ENCODE measurements at places on chromosomes 1 and 21.
A peak's percentile ranks its signal among the peaks of the same experiment; 100 is the strongest.

GRCh38 chr1:22076346-22076745 lies 23.8 kb downstream of the CDC42 start:
- DNase-seq, result no peak

DNA sequence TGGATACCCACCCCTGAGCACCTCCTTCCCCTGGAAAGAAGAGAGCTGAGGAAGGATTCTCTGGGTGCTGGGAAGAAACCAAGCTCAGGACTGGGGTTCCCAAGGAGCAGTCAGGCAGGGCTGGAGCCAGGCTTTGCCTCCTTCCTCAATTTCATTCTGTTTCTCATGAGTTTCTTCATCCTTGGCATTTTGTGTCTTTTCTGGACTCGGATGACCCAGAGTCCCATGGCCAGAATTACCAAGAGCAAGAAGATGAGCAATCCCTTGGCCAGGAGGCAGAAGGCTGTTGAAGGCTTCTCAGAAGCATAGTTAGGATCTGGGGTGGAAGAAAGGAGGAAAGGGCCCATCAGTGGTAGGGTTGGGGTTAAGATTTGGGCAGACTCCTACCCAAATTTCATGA lies 2.5 kb downstream of the SLAMF9 start:
- no peak for DNase-seq

GRCh38 chr1:57451516-57451915 lies 27.7 kb upstream of the DAB1 start:
- DNase-seq, result no peak

DNA sequence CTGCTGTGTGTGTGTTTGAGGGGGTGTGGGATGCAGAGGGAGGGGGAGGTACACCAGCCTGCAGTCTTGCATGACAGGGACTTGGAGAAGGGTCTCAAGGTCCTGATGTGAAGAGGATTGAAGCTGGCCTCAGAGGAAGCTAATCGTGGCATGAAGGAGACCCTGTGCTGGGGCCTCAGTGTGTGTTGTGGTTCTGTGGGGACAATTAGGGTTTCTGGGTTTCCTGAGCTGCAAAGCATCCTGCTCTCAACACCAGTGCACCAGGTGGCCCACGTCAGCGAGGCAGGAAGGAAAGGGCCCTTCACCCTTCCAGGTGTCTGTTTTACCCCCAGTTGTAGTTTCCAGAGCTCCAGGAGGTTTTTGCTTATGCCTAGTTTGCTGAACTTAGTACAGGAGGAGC lies 52.8 kb downstream of the TENT5C start:
- peak; percentile 35 for DNase-seq

DNA sequence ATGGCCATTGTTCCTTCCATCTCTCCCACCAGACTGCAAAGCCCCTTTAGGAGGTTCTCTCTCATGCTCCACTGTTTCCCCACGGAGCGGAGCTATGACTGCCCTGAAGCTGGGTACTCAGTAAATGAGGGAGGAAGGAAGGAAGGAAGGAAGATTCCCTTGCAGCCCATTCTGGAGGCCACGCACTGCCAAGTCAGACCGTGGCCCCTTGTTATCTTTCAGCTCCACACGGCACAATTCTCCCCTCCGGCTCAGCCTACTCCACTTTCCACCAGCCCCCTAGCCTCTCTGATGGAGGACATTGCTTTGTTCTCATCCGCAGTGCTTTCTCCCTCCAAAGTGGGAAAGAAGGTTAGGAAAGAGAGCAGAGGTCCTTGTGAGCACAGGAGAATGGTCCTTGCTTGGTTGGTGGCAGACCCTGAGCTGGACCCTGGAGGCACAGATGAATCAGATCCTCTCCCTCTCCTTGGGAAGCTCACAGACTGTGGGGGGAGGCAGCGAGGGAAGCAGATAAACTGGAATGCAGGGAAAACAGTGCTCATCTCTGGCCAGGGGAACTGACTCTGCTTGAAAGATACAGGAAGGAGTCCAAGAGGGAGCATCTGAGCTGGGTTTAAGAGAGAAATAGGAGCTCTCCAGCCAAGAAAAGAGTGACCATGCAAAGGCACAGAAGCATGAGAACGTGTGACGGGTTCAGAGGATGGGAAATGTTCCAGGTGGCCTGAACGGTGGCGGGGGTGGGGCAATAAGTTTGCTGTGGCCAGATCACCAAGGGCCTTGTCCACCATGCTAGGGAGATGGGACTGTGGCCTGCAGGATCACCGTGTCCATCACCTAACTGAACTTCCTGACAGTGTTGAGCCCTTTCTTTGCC lies 52.6 kb downstream of the GLIS1 start:
- DNase-seq, result no peak

GRCh38 chr1:27394282-27394658 lies 1.8 kb downstream of the GPR3 start:
- no peak for DNase-seq

DNA sequence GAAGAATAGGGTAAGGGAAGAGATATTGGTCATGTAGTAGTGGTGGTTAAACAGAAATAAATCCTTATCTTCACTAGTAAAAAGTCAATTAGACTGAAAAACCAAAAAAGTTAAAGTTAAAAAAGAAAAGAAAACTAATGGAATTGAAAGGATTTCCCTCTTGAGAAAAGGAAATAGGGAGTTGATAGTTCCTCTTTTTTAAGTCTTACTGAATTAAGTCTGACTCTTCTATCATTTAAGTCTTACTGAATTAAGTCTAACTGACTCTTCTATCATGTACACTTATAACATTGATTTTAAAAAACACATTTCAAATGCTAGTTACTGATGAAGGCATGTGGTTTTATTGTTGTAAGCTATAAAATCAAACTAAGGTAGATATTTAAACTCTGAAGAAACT lies 49.5 kb upstream of the TENT5C start:
- DNase-seq, result no peak

DNA sequence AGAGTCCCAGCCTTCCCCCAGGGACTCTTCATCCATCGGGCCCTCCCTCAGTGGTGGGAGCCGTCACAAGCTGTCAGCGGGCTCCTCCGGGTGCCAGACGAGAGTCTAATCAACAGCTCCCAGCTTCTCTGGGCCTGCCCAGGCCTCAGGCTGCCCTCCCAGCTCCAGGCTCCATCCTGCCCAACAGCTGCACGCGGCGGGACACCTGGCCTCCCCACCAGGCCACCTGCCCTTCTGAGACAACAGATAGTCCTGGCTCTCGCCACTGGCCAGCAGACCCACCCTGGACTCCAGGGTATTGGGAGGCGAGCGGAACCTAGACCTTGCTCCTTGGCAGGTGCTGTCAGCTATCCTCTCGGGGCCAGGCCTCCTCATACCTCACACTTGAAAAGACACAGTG lies 3.1 kb downstream of the WNT4 start:
- no peak for DNase-seq

GRCh38 chr1:46595127-46595526 lies 8.9 kb downstream of the MKNK1 start:
- no peak for DNase-seq

DNA sequence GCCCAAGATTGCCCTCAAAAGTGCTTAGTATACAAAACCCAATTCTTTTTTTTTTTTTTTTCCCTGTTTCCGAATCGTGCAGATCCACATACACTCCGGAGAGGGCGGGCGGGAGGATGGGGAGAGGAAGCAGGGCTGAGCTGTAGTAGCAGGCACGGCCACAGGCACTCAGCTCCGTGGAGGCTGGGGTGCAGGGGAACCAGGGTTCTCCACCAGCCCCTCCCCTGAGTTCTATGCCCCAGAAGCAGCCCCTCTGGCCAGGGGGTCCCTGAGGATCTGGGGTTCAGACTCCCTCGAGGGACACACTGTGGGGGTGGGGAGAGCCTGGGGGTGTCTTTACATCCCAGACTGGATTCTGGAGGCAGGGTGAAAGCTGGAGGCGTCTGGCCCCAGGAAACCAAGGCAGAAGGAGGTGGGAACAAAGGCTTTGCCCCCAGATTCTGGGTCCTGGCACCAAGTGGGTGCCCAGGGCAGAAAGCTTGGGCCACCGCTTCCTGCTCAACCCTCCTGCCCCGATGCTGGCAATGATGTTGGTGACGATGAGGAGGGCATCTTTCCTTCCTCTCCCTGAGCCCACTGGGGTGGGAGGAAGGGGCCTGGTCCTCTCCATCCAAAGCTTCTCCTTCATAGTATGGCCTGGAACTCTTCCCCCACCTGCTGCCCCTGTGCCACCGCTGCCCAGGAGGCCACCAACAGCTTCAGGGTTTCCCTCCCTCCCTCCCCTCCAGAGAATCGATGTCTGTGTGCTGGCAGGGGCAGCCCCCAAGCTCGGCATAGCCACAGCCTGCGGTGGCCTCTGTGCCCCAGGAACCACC lies 106.4 kb upstream of the TARDBP start:
- no peak for DNase-seq

All from activated CD8-positive, alpha-beta memory T cell treated with anti-CD3 and anti-CD28 coated beads for 1 hour (primary cell).